ENCODE measurements at places on chromosomes 2 and 18.

GRCh38 chr2:120897399-120897798 lies 161.7 kb downstream of the GLI2 start:
- DNase-seq, result no peak

- no peak for DNase-seq
Observed at GRCh38 chr2:8154270-8154669, 527.6 kb upstream of the ID2 start.

DNA sequence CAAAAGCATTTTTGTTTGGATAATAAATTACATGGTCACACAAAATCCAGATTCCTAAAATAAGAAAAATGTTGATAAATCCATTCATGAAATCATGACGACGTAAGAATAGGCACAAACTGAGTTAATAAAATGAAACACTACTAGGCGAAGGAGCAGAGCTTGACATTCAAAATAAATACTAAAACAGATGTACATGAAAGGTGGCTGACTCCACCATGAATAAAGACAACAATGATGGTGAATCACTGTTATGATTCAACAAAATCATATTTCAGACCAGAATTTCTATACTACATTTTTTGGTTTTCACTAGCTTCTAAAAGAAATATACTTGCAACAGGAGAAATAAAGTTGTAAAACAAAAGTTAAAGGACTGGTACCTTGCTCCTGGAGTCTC lies 122.0 kb upstream of the RNU4ATAC start:
- no peak for DNase-seq

DNA sequence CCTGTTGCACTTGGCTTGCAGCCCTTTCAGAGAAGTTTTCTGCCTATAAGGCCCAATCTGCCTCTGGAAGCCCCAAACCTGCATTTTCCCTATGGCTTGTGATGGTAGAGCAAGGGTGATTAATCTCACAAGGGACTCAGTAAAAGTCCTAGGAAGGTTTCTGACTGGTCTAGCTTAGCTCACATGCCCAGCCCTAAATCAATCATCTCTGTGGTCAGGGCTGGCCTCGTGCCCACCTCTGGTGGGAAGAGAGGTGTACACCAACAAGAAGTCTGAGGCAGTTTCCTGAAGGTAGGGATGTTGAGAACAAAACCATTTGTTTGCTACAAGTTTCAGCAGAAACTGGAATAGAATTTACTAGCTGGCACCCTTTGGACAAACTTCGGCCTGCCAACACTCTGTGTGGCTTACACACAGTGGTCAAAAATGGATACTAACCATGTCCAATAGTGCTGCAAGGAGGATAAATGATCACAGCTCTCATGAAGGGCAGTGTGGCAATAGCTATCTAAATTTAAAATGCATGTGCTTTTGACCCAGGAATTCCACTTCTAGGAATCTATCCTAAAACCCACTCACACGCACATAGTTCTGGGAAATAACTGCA lies 96.4 kb downstream of the EN1 start:
- DNase-seq, result no peak

DNA sequence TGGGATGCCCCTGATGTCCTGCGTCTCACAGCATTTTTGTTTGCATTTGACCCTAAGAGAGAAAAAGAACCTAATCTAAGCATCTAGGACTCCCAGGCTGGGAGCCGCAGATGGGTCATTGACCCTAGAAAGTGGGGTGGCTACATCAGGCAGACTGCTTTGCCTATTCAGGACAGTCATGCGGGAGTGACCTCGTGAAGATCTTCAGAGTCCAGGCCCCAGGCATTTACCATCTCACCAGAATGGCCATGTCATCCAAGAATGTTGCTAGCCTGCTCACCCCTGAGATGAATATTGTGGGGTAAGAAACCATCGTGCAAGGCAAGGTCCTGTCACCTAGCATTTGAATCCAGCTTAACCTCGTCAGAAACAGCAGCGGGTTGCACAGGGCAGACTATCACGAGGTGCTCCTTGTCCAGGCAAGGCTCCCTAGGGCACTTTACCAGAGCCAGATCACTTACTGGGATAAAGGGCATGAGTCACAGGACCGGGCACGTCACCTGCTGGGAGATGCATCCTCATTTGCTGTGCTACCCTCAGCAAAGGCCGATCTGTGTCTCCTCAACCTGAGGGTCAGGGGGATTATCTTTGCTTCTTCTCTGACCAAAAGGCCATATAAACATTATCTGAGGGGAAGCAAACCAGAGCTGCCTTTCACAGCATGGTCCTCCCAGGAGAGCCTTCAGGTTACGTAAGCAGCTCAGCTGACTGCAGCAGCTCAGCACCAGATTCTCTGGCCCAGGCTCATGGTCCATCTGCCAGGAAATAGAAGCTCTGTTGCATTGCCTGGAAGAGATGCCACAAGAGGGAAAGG lies 162.3 kb downstream of the ACKR3 start:
- peak; percentile 43 for DNase-seq

DNA sequence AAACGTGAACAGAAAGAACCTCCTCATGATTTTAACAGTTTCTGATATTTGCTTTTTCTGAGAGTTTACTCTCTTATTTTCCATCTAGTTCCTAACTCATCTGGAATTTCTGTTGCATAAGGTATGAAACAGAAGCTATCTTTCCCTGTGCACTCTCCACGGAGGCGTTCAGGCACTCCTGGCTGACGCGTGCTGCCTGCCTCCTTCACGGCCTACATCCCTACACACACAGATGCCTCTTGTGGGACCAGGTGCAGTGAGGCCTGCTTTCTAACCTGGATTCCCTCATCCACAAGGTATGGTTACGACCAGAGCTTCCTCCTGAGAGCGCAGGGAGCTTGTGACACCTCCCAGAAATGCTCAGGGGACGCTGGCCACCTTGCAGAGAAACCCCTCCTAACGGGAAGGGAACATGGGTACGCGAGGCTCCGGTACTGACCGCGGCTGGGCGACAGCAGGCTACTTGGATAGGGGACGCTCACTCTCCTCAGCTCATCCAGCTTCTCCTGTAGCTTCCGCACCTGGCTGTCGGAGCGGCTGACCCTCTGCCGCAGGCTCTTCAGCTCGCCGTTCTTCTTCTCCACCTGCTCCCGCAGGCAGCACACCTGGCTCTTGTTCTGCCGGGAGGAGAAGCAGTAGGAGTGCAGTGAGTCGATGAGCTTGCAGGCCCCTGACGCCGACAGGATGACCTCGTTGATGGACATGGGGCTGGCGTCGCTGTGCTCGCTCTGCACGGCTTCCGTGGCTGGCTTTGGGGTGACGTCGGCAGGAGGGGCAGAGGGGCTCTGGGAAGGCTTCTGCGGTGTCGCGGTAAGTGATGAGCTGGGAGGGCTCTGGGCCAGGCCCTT lies 4.3 kb downstream of the THAP4 start:
- no peak for DNase-seq

DNA sequence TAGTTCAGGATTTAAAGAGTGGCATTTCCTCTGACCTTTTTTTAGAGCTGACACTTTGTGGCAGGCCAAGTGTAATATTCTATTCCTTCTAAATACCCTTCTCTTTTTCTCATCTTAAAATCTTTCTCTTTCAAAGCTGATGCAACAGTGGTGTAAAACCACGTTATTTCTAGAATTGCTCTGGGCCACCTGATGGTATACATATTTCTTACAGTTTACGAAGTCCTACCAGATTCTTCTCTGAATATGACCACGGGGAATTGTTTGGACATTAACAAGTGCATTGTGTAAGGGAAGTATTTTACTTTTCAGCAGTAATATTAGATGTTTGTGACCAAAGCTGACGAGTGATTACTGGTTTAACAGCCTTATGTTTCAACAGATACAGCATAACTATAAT lies 109.9 kb downstream of the PTPRM start:
- no peak for DNase-seq

GRCh38 chr18:31206787-31207381 lies 44.2 kb upstream of the DSC1 start:
- peak; percentile 97 for DNase-seq

- DNase-seq, result no peak
Observed at GRCh38 chr2:238379096-238379810, 47.5 kb upstream of the ASB1 start.

DNA sequence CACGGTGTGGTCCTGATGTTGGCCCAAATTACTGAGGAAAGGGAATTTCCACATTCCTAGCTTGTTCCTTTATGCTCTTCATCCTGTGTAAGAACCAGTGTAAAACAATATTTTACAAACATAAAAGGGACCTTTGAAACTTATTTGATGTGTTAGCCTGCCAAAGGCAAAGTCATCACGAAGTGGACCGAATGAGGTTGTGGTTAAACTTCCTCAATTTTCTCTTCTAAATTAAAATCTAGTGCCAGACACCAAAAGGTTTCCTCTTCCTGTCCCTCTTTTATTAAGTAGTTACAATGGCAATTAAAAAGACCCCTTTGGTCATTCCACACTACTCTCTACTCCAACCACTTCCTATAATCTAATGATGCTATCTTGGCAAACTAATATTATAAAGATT lies 279.8 kb downstream of the AFF3 start:
- no peak for DNase-seq

- DNase-seq, result peak; percentile 74
Observed at GRCh38 chr2:219571311-219572236, at the start of gene OBSL1. Gene OBSL1 (minus strand): TSS chr2:219571539. CDS start chr2:219571232, 307 bp downstream.

DNA sequence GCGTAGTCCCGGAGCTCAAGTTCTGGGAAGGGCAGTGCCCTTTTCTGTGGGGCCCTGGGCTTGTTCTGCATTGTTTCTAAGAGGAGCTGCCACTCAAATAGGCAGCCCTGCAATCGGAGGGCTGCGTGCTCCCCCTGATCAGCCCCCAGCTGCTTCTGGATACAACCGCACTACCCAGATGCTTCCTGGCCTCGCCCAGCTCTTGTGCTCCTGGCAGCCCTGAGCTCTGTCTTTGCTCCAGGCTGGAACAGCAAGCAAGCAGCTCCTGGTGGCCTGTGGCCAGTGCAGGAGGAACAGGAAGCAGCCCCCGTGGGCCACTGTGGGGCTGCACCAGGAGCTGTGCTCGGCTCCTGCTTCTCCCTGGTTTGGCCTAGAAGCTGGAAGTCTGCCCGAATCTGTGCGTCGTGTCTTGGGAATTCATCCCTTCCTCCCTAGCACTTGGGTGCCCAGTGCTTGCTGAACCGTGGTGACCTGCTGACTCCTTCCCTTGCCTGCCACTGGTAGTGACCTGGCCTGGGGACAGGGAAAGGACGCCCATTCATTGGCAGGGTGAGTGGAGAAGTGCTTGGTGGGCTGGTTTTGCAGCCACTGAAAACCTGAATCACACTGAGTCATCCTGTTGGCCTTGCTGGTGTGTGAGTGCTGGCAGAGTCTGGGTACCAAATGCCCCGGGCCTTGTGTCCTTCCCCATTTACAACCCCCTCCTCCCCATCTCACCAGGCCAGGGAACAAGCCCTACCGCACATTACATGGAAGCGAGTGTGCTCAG lies 27.3 kb upstream of the NTSR2 start:
- DNase-seq, result peak; percentile 98

GRCh38 chr2:42974721-42975717 lies 182.6 kb upstream of the HAAO start:
- DNase-seq, result peak; percentile 41

- DNase-seq, result no peak
Observed at GRCh38 chr2:151640087-151640486, 94.2 kb downstream of the NEB start.

GRCh38 chr2:68423966-68424650 lies 43.0 kb downstream of the FBXO48 start:
- DNase-seq, result no peak

DNA sequence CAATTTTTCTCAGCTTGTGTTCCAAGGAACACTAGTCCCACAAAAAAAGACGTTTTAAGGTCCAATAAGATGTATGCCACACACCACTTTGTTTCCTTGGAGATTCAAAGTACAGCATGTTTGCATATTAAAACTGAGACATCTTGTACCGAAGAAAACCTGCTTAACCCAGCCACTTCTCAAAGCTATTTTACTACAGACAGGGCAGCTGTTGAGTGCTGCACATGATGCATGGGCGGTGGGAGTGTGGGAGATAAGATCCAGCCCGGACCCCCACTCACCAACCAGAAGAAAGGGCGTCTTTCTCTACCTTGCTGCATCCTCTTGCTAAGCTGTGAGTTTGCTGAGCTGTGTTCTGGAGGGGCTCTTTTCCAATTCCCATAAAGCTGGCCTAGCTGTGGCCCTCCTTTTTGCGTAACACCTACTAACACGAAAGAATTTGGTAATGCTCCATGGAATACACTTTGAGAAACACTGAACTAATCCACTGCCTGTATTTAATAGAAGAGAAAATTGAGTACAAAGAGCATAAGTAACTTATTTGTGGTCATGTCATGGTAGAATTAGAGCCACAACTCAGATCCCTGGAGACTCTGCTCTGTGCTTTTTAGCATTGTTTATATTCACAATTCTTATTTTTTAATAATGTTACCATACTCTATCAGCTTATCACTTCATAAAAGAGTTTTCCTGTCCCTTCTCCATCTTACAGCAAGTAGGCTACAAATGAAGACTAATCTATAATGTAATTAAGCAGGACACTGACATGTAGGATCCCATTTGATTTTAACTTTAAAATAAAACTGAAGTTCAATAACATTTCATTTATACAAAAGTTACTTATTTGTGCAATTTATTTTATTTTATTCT lies 90.0 kb downstream of the PLEKHM3 start:
- DNase-seq, result no peak

DNA sequence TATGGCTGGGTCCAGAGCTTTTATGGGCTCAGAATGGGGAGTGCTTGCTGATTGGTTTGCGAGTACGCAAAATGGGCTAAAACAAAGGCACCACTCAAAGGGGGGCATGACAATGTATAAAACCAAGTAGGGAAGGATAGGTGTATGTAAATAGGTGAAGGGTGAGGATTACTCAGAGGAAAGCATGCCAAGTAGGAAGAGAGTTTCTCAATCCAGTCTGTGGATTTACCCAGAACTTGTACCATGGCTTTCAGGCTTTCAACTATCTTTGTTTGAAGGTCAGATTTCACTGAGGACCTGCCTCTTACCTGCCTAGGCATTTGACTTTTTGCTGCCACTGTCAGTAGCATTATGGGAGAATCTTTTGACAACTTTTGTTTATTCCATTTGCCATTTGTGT lies 92.3 kb downstream of the RAB3GAP1 start:
- DNase-seq, result no peak

- DNase-seq, result peak; percentile 28
Observed at GRCh38 chr2:197011801-197012641, 85.5 kb upstream of the PGAP1 start.

- DNase-seq, result no peak
Observed at GRCh38 chr2:160125828-160126227, 63.4 kb upstream of the PLA2R1 start.

GRCh38 chr18:61528961-61529360 lies 195.7 kb downstream of the CDH20 start:
- peak; percentile 26 for DNase-seq

GRCh38 chr2:241570961-241571581 lies 12.5 kb downstream of the BOK start:
- no peak for DNase-seq

DNA sequence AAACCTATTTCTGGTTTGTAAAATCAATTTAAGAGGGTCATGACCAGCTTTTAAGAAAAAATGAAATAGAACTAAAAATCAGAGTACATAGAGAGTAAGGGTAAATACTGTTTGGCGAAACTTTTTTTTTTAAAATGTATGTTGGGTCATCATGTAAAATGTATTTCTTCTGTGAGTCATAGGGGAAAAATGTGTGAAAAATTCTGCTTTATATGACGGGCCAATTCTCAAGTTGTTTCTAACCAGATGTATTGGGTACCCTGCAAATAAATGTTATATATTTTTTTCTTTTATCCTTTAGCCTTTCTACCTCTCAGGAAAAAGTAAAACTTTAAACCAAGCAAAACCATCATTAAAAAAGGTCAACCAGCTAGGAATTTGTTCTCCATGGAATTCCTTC lies 13.9 kb downstream of the AFTPH start:
- DNase-seq, result no peak

Data from Caki2 (cell line).